Endothelial cell of umbilical vein (primary cell): ENCODE measurements at places on chromosomes 12 and 14. TPM values are rescaled to one million over a fixed set of nuclear protein-coding genes. Genes with fewer than 3 reads are reported as not detected.

DNA sequence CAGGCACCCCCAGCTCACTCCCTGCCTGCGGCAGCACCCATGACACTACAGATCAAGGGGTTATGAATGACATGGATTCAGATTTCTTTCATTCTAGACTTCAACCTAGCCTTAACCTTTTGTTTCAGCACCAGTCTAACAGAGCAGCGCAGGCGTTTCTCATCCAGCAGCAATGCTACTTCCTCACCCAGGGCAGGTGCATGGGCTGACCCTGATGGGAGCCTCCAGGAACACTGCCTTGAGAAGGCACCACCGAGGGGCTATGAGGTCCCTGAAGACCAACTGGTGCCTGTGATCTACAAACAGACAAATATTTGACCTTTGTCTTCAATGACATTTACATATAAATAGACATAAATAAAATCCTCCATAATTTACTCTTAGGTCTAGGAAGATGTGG lies 10.8 kb downstream of the CDCA4 start:
- DNase-seq = no peak

DNA sequence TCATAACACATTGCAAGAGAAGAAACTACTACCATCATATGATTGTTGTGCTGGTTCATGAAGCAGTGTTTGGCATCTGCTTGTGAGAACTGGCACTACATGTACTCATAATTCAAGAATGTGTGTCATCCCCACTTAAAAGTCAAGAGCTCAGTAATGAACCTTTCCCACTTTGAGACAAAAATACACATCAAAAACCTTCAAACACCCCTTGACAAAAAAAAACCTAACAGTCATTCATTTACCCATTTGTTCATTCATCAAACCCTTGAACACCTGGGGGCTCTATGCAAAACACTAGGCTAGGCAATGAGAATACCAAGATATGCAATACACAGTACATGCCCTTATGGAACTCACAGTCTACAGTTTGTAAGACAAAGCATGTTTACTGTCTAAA lies 40.0 kb downstream of the KIF21A start:
- no peak for DNase-seq

DNA sequence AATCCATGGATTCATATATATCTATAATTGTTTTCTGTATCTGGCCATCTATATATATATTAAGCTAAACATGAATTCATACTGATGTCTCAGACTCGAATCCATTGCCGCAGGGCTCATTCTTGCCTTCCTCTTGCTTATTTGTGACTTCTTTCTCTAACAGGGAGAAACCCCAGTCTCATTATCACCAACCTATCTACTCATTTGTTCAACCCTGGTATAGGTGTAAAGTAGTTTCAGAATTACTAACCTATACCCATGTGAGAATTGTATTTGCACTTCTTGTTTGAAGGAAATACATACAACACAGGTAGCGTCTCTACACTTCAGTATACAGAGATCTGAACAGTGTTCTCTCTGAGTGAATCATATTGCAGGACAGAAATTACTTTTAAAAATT lies 77.7 kb downstream of the PTPN11 start:
- DNase-seq = no peak

- DNase-seq = no peak
Measured at GRCh38 chr14:59120921-59121320, 67.5 kb upstream of the DAAM1 start.

- no peak for DNase-seq
Measured at GRCh38 chr12:98388126-98388525, 127.3 kb upstream of the TMPO start.

DNA sequence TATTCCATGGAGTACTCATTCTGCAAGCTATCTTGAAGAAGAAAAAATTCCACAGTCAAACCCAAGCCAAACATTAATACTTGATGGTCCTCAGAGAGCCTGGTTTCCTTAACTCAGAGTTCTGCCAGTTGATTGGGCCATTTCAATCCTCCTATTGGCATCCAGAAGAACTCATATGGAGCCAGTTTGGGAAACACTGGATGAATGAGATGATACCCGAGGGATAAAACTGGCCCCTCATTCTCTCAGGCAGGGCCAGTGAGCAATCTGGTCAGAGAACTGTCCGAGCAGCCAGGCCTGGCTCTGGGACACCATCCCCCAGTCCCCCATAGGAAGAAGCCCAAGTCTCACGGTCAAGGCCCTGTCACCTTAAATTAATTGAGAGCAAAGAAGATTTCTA lies 48.8 kb downstream of the NUAK1 start:
- no peak for DNase-seq

DNA sequence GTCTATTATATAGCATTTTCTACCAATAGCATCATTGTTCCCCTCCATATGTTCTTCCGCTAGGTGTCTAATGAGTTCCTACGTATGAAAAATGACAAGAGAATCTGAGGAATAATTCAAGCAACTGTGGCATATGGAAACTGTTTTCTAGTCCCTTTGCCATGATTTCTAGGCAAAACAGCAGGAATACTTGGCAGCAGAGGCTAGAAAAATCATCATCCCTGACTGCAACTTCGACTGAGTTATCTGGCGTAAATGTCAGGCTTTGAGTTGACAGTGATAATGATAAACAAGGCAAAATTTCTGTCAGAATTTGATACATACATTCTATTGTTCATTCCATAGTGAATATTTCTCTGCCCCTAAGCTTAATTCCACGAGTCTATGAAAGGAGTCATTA lies 572.8 kb upstream of the USP15 start:
- no peak for DNase-seq

DNA sequence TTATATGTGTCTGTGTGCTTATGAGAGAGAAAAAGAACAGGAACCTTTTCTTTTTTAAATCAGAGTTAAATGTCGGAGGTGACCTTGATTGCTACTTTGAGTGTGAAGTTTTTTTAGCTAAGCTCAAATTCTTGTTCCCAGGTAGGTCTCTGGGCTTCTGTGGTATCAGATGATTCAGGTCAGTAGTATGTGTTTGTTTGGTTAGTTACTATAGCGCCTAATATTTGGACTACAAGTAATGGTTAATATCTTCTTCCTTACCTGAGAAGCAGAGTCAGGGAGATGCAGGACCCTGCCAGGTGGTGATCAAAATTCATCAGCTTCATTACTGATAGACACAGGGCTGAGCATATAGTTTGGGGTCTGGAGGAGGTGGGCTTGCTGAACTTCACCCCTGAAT lies 30.8 kb downstream of the ADCK1 start:
- DNase-seq = no peak

GRCh38 chr14:96938946-96939345 lies 141.8 kb downstream of the VRK1 start:
- DNase-seq = no peak

- no peak for DNase-seq
Measured at GRCh38 chr12:80217011-80217535, 117.7 kb downstream of the OTOGL start.

KIF5A gene
- 0.05 and 0.07 TPM in 2 replicates for polyA plus RNA-seq

DNA sequence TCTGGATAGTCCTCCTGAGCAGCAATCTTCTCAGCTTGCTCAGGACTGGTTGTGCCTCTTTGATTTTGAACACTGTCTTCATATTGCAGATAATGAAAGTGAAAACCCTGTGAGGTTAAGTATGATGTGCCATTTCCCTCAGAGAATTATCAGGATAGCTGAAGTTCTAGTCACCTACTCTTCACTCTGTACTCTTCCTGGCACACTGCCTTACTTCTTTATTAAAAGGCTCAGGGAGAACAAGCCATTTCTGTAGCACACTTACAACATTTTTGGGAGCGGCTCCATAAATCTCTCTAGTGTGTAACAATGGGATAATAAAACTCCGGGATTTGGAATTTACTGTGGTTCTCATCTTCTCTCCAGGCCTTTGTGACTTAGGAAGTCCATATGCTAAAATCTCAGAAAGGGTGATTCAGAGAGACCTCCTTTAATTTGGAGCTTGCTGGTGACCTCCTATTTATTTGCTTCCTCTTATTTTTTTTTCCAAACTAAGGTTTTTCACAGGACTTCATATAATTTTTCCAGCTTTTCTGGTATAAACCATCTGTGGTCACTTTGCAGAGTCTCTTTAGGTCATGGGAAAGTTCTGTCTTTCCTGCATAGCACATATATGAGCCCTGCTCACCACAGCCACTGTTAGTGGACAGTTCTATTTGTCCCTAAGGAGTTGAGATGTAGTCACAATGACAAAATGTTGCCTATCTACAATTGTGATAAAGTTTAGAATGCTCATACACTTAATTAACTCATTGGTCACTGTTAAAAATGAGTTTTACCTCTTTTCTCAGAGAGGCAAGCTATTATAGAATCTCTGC lies 53.5 kb upstream of the LDHB start:
- no peak for DNase-seq

CRIP2 gene
- polyA plus RNA-seq = 954 and 1,384 TPM in 2 replicates

DNA sequence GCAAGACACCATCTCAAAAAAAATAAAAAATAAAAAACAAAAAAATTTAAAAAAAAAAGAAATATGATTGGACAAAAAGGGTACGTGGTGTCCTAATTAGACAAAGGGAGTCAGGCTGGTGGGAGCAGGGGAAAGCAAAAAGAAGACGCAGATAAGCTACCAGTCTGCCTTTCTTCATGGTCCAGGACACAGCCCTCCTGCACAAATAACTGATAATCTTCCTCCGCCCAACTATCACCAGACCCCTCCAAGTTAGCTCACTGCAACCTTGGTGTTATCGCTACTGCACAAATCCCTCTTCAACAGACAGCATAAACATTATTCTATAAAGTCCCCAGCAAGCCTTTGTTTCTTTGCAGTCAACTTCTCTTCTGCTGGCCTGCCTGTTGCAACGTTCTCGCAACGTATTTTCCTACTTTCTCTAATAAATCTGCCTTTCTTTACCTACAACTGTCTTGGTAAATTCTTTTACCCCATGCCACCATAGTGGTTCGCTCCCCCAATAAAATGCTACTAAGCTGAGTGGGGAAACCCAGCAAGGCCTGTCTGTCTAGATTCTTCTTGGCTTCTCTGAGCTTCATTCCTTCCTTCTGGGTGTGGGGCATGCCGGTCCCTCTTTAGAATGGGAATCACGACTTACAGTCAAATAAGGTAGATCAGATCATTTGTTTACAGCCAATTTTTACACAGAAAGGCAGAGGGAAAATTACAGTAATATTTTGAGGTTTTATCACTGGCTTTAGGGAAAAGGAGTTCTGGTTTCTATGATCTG lies 14.6 kb upstream of the DNAL1 start:
- no peak for DNase-seq
